Stimulated activated CD8-positive, alpha-beta memory T cell treated with anti-CD3 and anti-CD28 coated beads, Interleukin-7, amount 100 ng/mL, for 1 hour (primary cell): ENCODE measurements at places on chromosomes 5 and 9.

DNA sequence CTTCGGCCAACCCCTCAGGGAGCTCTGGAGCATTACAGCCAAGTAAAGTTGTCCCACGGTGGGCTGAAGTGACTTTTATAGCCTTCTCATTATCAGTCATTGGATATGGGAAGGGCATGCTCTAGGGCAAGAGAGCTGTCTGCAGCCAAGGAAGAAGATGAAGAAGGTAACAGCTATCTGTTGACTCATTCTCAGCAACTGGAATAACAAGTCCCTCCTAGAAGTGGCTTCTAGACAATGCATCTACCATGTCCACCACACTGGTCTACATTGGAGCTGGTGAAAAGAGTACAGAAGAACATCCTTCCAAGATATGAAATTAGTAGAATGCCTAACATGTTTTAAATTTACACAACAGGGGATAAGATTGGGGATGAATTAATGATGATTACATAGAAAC lies 524.2 kb downstream of the ACTL7B start:
- no peak for DNase-seq

DNA sequence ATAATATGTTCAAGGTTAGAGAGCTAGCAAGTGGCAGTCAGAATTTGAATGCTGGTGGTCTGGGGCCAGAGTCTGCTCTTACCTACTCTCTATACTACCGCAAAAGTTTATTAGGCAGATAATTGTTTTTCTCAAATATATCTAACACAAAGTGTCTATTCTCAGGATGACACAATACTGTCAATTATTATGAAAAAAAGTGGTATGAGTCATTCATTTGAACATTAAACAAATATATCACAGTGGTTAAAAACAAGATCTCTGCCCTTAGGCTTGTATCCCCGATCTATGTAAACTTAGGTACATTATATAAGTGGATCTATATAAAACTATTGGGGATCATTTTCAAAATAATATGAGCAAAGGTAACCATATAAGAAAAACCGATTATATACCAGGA lies 354.9 kb downstream of the CETN3 start:
- DNase-seq = no peak

DNA sequence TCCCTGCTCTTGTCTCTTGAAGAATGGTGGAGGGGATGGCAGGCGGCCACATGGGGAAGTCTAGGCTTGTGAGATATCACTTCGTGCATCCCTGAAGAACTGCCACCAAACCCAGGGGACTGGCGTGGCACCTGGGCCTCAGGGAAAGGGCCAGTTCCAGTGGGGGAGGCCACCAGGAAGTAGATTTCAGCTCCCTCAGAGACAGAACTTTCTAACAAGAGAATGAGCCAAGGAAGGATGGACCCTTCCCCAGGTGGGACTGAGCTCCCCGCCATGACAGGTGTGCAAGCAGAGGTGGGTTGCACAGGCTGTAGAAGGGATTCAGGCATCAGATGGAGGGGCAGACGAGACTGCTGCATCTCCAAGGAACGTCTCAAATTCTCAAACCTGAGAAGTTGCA lies 193.9 kb downstream of the GABBR2 start:
- no peak for DNase-seq

DNA sequence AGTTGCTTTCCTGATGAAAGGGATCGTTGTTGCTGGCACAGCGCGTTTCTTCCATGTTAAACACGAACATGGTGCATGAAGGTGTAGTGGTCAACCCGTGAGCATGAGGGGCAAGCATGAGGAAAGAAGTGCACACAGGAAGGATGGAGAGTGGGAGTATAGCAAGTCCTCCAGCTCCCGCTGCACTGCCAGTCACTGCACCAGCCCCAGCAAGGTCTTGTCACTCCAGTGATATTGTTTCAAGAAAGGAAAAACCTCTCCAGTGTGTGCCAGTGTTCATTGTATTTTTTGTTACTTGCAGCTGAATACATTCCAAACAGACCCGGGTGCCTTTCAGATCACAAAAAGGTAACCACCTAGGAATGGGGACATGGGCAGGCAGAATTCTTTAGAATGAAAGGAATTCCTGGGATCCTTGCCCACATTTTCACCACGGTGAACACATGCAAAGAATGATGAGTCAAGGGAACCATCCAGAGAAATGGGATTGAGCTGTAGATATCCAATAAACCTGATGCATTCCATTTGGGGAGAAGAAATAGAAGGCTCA lies 186.3 kb downstream of the AOPEP start:
- DNase-seq = no peak

DNA sequence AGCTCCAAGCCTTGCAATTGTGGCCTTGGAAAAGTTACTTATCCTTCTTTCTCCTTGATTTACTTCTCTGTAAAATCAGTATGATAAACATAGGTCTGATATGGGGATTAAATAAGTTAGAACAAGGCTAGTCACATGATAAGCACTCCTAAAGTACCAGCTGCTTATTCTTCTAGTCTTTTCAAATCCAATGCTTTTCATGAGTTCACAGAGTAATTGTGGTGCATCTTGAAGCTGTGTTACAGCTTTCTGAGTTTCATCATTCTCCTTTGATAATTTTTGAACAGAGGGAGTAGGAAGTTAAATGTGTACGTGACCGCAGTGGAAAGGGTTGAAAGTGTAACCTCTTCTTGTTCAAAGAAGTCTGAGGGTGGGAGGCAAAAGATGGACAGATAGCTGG lies 38.8 kb upstream of the CCDC112 start:
- no peak for DNase-seq

DNA sequence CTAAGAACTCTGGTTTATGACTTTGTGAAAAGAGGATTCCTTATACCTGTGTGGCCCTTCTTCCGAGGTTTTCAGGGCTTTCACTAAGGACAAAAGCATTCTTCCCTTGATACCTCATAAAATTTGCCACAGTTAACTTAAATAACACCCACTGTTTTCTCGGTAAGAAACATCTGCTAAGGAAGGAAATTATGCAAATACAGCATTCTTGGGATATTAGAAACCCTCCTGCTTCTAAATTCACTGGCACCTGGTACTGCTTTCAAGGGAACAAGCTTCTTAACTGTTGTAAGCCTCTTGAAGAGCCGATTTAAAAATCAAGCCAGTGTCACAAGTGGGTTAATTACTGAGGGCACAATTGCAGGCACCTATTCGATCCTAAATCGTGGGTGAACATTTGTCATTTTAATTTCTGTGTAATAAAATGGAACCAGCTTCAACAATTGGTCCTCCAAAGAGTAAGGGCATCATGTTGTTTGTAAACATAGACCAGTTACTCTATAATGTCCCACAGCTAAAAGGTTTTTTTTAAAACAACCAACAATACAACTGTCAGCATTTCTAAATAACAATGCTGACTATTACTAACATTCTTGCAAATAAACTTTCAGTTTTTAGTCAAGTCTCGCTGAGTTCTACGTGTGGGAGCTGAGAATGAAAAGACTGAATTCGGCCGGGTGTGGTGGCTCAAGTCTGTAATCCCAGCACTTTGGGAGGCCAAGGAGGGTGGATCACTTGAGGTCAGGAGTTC lies 26.6 kb downstream of the AK3 start:
- no peak for DNase-seq

- no peak for DNase-seq
Measured at GRCh38 chr9:14203356-14204056, 110.4 kb downstream of the NFIB start.

DNA sequence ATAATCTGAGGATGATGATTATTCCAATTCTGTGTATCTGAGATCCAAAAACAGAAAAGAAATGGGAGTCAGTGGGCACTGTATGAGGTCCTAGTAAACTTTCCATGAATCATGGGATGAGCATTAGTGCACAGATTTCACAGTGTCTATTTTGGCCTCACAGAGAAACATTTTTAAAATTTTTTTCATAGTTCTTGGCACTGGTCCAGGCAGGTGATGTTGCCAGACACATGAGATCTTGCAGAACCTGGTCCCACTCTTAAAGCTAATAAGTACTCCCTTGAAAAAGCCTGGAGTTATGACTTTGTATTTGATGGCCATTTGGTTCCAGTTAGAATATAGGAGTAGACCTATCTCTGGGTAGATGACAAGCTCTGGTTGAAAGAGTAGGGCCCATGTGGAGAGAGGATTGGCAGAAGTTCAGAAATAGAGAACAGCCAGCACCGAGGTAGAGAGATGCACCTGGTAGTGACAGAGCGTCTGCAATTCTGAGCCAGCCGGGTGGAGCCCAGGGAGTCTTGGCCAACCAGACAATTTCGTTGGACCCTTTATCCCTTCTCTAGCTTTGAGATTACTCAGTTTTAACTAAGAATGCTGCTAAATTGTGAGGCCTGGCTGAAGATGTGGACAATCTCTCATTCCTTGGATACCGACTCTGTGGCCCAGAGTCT lies 6.3 kb upstream of the TNFSF15 start:
- no peak for DNase-seq

- DNase-seq = no peak
Measured at GRCh38 chr5:172123269-172123692, 64.7 kb downstream of the STK10 start.

GRCh38 chr9:82456642-82457041 lies 468.1 kb downstream of the SPATA31D1 start:
- no peak for DNase-seq

DNA sequence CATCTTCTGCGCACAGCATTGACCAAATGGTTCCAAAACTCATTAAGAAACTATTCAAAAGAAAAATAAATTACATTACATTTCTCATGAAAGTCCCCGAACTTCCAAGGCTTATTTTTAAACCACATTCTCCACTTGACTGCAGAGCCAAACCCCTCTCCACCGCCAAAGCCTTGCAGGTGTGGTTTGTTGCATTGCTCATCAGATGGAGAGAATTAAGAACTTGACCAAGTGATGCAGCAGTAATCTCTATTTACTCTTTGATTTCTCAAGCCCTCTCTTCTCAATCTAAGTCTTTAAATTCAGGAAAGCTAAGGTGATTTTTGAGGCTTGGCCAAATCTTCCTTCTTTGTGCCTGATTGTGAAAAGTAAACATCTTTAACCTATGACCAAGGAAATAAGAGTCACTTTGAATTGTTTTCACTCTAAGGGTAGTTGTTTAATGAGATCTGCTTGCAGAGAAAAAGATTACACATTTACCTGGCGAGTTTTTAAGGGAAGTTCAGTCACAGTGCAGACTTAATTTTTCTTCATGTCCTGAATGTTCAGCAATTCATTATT lies 290.5 kb upstream of the ITGA1 start:
- DNase-seq = no peak

DNA sequence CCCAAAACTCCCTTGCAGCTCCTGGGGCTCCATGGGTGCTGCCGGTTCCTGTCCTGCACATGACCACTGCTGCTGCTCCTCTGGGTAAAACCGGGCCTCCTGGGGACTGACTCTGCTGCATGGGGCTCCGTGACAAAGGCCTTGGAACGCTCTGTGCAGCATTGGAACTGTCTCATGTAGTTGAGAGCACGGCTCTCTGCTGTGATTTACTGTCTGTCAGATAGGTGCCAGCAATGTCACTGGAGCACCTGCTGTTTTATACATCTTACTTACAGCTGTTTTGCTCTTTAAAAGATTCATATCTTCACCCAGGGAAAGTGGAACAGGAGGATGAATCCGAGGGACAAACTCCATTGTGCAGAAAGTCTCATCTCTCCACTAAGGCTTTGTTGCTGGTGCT lies 138.1 kb downstream of the YIPF5 start:
- DNase-seq = no peak

- no peak for DNase-seq
Measured at GRCh38 chr9:129177443-129177790, 644 bp downstream of the IER5L start.

DNA sequence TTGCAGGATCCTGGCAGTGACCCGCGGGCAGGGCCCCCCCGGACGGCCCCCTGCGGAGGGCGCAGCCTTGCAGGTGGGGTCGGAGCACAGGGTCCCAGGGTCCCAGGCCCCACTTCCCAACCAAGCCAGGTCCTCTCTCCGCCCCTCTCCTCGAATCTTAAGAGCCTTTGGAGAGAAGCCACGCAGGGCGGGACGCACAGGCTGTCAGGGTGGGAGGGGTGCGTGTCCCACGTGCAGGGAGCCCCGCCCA lies 18.4 kb upstream of the EGFL7 start:
- no peak for DNase-seq

DNA sequence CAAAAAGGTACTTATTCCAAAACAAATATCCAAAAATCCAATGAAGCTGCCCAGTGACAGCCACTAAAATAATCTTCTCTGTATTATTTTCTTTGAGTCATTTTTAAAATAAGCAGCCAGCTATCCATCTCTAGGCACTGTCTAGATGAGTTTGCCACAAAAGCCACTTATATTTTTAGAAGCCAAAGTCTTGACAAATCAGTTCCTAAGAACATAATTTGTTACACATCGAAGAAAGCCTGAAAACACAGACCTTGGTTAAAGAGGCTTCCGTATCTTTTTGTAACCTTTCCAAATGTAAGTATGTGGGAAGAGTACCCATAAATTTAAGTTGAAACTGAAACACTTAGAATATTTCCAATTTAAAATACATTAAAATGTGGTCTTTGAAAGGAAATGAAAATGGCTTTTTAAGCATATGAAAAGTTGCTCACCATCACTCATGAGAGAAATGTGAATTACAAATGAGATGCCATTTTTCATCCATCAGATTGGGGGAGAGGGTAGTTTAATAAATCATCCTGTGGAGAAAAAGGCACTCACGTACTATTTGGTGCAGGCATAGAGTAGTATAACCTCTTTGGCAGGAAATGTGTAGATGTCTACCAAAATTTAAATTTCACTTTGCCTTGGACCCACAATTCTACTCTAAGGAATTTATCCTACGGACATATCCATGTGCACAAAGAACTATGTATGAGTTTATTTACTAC lies 180.4 kb downstream of the MLLT3 start:
- no peak for DNase-seq

- DNase-seq = no peak
Measured at GRCh38 chr5:7251132-7251531, 144.8 kb upstream of the ADCY2 start.

GRCh38 chr9:12847561-12847960 lies 72.7 kb downstream of the LURAP1L start:
- no peak for DNase-seq

GRCh38 chr9:113941056-113941455 lies 64.9 kb downstream of the ZNF618 start:
- DNase-seq = no peak

- no peak for DNase-seq
Measured at GRCh38 chr9:128369024-128369706, 2.0 kb upstream of the URM1 start.

DNA sequence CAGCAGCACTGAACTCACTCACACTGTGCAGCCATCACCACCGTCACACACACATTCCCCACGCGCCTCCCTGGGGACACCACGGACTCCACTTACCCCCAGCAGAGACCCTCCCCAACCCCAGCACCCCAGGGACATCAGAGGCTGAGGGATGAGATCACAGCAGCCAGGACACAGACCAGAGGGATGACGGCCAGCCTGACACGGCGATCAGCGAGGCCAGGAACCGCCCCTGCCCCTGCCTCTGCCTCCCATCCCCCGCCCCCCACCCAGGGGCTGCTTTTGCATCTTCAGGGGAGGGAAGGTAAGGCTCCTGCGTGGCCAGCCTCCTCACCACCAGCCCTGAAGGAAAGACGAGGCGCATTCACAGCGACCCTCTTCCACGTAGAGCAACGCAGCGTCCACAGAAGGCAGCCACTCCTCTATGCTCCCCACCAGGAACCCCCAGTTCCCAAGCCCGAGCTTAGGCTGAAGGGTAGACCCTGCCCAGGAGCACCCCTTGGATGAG lies 104.5 kb downstream of the VAV2 start:
- no peak for DNase-seq
